Prostate gland (tissue), 2 donors: ENCODE measurements at places on chromosomes 5 and 9.

DNA sequence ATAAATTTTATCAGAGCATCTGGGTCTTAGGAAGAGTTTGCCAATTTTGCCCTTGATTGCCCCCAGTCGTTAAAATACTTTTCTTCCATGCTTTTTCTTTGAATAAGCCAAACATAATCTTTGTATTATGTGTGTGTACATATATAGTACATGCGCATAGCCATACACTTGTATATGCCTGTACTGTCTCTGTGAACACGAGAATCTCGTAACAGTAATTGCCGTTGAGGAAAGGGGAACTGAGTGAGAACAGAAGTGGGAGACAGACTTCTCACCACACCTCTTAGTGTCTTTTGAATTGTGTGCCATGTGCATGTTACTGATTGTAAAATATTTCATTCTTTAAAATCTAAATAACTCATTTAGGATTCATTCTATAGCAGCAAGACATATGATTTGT is 79.6 kb upstream of the GRHPR start:
- no peak for DNase-seq

DNA sequence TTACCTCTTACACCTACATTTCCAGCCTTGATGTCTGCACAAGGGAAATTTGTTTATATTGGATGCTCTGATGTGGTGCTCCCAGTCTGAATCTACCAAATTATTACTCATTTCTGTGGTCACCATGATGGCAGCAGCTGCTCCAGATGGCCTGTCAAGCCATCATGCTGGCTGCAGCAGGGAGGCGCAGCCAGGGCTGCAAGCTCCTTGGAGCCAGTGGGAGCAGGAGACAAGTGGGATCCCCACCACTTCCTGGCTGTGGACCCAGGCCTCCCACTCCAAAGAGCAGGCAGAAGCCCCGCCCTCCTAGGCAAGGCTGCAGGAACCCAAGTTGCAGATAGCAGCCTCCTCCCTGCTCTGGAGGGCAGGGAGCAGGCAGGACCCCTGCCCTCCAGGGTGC is 241.1 kb upstream of the ATP10B start:
- DNase-seq: no peak

GRCh38 chr9:79651251-79651795 is 79.6 kb downstream of the TLE4 start:
- no peak for DNase-seq

DNA sequence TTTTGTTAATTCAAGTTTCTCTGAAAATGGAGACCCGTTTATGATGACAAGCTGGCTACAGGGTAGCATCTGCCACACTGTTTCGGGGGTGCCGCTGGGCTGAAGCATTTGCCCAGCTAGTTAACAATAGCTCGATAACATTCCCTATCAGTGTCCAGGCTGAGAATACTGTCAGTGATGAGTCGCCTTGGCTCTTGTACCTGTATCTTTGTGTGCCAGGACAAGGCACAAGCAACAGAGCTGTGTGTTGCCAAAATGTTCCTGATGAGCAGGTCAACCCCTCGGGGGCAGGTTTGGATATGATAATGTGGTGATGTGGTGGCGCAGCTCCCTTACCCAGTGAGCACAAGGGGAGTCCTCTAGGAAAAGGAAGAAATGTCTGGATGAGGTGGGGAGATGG is 7.0 kb downstream of the TGFBI start:
- no peak for DNase-seq

- no peak for DNase-seq
Observed at GRCh38 chr5:156913355-156913718, 49.7 kb downstream of the TIMD4 start.

- no peak for DNase-seq
Observed at GRCh38 chr5:175717837-175718236, 60.0 kb downstream of the HRH2 start.

- no peak for DNase-seq
Observed at GRCh38 chr9:127035423-127035822, 87.0 kb downstream of the ANGPTL2 start.

DNA sequence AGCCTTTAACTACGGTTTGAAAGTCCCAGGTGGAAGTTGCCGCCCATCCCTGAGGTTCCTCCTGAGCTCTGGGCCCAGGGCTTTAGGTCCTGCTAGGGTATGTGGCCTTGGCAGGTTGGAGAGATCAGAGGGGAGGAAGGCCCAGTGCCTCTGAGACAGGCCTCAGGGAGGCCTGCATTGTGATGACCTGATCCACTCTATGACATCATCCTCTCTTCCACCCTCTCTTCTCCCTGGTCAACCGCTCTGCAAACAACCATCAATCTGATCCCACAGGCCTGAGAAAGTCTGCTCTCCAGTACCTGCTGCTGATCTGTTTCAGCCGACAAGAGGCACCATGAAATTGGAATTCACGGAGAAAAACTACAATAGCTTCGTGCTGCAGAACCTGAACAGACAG is at the start of gene CCIN:
Gene CCIN, plus strand, starts transcription at position 223 of the 400 bp plus-strand sequence. Its CDS starts 115 bp downstream, at position 338.
- DNase-seq: no peak

DNA sequence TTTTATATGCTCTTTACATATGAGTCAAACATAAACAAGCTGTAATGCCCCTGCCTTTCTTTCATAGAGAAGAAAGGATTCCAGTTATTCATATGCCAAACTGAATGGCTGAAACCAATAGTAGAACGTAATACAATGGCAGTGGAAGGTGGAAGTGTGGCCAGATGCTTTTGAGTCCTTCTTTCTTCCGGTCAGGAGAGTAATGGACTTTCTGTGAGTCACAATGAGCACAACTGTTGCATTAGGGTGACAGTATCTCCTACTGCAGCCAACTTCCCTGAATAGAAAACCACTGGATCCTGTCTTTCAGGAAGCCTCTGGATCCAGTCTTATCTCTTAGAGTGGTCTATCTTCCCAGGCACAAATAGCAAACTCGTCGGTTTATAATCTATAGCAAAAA is 855.2 kb downstream of the MAT2B start:
- no peak for DNase-seq

DNA sequence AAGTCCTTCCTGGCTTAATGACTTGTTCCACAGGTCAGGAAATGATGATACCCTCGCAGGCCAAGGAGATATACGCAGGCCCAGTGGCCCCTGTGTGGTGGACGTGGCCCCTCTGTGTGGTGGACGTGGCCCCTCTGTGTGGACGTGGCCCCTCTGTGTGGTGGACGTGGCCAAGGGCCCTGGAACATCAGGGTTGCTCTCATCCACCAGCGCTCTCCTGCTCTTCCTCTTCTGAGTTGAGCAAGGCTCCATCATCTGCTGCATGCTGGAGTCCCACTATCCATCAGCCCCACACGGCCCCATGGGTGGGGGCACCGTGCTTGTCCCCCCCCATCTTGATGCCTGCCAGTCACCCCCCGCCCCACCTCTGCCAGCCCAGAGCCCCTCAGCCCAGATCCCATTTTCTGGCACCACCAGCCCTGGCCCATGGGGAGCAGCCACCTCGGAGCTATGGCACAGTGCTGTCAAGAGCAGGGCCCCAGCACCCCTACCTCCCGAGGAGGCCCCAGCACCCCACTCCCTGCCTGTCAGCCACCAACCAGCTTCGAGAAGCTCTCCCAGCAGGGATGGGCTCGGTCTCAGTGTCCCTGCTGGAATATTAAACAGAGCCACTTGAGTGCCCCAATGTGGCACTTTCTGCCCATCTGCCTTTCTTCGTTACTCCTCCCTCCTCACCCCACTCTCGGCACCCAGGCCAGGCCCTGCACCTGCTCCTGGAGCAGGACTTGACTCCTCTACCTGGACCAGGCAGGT is 8.1 kb downstream of the LRRC14B start:
- no peak for DNase-seq

DNA sequence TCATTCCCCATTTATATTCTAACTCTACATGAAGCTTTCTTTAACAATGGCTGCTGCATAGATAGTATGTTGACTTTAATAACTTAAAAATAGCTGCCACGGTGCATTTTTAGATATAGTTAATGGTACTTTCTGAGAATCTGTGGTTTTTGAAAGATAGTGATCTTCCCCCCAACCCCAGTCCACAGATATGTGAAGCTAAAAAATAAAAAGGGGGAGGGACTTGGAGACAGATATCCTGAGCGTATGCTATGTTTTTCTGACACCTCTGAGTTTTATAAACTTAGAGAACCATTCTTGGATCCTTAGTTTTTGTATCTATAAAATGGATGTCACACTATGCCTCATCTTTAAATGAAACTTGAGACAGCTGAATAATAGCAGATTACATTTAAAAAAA is 120.5 kb downstream of the SNX18 start:
- no peak for DNase-seq

DNA sequence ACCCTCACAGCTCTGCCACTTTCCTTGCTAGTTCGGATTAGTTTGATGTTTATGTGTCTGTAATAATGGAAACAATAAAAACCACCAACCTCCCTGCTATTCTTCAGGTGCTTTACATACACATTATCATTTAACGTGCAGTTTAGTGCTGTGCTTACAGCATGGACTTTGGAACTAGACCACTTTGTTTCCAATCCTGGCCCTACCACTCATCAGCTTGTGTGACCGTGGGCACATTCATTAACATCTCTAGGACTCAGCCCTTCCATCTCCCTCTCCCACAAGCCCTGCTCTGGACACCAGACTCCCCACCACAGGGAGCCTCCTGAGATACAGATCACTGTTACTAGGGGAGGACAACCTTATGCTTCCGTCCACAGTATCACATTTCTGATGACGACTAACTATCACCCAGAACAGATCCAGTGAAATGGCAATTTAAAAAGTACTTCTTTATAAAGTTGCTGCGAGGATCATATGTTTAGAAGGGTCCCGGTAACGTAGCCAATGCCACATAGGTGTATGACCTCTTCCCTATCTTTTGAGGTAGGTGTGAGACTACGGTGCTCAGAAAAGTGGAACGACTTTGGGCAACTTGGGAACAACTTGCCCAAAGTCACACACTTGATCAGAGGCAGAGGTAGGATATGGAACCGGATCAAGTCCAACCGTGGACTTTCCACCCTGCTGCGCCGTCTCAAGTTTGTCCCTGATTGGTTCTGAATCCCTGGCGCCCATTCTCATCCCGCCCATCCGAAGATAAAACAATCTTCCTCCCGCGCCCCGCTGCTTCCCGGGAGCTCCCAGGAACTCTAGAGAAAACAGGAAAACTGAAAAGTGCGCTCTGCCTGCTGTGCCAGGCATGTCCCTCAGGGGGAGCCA is 132.4 kb upstream of the NIPBL start:
- peak; percentile 82 for DNase-seq

GRCh38 chr9:21281275-21281674 is 23.8 kb downstream of the IFNA5 start:
- DNase-seq: no peak

GRCh38 chr9:88197016-88197415 is 58.7 kb upstream of the SPATA31C2 start:
- DNase-seq: no peak

DNA sequence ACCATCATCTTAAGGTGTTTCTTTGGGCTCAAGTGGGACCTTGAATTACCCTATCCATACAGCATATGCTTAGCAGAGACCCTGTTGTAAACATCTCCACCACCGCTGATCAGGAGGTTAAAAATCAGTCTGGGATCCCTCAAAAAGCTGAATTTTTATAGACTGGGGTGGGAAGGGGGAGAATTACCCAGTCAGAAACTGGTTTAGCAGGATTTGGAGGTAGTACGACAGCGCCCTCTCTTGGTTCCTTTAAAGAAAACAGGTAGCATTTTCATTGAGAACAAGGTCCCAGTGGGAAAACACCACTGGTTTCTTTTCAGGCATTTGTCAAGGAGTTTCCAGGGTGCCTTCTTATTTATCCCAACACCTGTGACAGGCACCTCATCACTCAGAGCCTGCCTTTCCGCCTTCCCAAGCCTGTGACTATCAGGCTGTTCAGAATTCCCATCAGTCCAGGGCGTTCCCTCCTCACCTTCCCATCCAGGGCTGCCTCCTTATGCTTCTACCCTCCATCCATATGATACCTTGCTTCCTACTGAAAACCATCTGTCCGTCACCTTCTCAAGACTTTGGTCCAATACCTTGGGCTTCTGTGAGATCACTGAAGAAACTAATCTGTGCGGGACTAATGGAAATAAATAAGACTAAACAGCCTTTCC is 203.8 kb upstream of the RAI14 start:
- no peak for DNase-seq

DNA sequence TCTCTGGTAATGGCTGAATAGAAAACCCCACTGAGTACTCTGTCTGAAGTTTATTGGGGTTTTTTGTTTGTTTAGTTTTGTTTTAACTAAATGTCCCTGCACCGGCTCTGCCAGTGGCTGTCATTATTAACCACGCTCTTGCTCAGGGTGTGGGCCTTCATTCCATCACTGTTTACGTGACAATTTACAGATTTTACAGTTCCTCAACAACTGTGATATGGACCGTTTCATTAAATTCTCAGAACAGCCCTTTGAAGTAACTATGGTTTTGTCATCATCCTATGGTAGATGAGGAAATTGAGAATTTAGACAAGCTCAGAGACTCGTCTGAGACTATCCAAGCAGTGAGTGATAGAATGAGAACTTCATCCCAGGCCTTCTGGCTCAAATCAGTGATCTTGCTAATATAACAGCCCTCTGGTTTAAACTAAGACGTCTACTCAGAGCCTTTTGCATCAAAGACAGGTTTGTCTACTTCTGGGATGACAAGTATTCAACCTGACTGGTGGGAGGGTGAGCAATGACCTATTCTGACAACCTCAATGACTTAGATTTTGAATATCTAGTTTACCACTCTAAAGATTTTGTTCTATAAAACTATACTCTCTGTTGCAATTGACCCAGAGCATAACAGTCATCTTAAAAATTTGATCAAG is 77.3 kb upstream of the MAP3K1 start:
- no peak for DNase-seq

DNA sequence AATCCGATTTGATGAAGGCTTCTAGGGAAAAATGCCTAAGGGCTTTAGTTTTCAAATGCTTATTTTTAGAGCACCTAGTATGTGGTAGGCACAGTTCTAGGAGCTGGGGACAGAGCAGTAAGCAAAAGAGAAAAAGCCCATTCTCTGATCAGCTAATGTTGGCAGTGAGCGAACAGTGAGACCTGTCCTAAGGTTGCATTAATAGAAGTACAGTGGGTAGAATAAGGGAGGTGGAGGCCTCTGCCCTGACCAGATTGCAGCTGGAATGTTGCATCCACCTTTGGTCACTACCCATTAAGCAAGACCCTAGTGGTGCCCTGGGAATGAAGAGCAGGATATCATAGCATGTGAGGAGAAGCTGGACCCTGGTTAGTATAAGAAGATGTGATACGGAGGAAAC is 20.1 kb downstream of the IL9 start:
- DNase-seq: no peak

DNA sequence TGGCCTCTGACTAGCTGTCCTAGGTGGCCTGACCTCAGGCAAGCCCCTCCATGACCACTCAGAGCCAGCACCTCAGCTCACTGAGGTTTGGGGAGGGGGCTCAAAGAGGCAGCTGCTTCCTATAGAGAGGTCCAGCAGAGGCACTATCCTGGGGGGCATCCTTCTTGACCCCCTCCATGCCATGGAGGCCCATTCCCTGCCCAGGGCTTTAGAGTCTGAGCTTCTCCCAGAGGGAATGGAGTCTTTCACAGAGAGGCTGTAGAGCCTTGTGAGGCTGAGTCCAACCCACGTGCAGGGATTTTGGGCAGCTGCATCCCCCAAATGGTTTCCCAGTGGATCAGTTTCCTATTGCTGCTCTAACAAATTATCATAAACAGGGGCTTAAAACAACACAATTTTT is 16.9 kb downstream of the IRF1 start:
- DNase-seq: no peak
